ENCODE measurements at places on chromosomes 4 and X.

DNA sequence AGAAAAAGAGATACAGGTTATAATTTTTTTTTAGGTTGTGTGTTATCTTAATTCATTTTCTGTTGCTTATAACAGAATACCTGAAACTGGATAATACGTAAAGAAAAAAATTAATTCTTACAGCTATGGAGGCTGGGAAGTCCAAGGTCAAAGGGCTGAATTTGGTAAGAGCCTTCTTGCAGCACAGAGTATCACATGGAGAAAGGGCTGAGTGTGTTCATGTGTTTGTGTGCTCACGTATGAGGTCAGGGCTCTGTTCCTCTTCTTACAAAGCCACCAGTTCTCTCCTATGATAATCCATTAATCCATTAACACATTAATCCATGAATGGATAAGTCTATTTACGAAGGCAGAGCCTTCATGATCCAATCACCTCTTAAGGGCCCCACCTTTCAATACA is 8.6 kb upstream of the RAB28 start:
- no peak for DNase-seq

DNA sequence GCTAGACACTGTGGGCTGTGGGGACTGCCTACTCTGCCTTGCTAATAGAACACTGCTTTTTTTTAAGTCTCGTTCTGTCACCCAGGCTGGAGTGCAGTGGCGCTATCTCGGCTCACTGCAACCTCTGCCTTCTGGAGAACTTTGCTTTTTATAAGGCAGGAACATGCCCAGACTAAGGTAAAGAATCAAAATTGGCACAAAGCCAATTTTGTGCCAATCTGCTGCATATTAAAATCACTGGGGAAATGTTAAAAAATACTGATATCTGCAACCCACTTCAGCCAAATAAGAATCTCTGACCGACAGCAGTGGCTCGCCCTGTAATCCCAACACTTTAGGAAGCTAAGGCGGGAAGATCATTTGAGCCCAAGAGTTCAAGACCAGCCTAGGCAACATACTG is 36.5 kb upstream of the CEP135 start:
- no peak for DNase-seq

DNA sequence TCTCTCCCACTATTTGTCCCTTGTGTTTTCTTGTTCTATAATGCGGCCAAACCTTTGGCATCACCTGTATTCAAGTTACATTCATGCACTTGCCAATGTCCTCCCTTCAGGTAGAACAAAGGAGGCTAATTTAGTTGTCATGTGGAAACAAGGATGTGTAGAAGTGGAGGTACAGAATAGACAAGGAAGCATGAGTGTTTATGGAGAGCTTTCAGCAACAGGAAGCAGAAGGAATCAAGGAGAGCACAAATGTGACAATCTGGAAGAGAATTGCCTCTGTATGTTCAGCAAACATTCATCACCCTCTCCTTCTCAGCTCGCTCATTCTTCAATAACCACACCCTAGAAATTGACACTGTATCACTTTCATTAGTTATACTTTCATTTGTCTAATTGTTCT is 103.4 kb downstream of the SLC7A11 start:
- no peak for DNase-seq

DNA sequence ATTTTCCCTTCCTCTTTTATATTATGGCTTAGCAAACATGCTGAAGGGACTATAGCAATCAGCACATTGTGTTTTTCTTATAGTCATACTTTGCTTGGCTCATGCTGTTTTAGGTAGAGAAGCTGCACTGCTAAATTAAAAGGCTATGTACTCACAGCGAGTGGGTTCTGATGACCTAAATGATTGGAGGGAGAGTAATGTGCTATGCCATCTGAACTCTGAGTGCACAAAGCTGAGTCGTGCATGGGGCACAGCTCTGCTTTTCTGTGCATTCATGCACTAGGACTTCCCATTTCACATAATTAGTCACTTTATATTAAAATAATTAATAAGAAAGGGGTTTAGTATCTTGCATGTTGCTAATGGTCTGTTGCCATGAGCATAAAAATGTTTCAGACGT is 132.7 kb upstream of the ADGRL3 start:
- no peak for DNase-seq

GRCh38 chr4:17930256-17930655 is 91.3 kb downstream of the LCORL start:
- no peak for DNase-seq

- DNase-seq: no peak
Measured at GRCh38 chrX:112137276-112137675, 54.7 kb upstream of the TRPC5 start.

GRCh38 chr4:3009422-3009821 is 46.1 kb downstream of the GRK4 start:
- DNase-seq: no peak

DNA sequence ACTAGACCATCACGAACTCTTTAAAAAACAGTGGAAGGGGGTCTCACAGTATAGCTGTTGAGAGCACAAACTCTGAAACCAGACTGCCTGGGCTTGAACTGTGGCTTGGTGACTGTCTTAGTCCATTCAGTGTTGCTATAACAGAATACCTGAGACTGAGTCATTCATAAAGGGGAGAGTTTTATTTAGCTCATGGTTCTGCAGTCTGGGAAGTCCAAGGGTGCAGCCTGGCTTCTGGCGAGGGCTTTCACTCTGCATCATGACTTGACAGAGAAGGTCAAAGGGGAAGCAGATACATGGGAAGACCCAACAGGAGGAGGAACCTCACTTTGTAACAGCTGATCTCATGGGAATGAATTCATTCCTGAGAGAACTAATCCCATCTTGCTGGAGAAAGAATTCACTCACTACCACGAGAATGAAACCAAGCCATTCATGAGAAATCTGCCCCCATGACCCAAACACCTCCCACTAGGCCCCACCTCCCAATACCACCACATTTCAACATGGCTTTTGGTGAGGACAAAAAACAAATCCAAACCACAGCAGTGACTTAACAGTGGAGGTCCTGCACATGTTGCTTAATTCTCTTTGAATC is 116.7 kb upstream of the STOX2 start:
- DNase-seq: no peak

DNA sequence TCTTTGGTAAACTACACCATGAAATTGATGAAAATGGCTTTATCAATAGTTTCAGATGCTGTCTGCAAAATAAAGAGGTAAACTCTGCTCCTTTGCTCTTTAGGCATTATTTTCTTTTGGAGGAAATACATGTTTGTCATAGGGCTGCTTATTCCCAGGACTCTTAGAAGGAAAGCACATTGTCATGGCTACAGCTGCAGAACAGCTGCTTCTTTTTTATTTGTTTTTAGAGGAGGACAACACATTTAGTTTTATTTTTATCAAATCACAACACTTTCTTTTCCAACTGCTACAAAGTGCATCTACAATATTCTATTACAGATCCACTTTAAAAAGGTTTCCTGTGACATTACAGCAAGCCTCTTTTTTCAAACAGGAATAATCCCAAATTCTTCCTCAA is 12.7 kb upstream of the HPF1 start:
- no peak for DNase-seq

GRCh38 chrX:110277609-110278008 is 40.3 kb downstream of the AMMECR1 start:
- DNase-seq: no peak

All from stimulated activated CD8-positive, alpha-beta memory T cell treated with anti-CD3 and anti-CD28 coated beads, Interleukin-7, amount 100 ng/mL, for 48 hours (primary cell).